ENCODE measurements at places on chromosomes 6 and 20.

DNA sequence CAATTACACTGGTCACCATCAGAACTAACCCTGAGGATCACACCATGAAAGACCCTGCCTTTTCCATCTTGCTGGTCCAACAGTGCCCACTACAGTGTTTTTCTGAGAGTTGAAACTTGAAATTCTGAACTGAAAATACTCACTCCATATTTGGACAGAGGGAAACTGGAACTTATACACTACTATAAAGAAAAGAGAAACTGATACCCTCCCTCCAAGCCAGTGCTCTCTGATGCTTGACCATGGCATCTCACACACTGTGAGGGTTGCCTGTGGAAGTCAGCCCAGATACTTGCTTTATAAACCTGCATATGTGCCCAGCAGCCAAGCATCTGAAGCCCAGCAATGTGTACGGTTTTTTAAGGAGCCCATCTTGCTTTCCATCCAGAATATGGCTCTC lies 108.7 kb downstream of the FOXA2 start:
- DNase-seq = no peak

DNA sequence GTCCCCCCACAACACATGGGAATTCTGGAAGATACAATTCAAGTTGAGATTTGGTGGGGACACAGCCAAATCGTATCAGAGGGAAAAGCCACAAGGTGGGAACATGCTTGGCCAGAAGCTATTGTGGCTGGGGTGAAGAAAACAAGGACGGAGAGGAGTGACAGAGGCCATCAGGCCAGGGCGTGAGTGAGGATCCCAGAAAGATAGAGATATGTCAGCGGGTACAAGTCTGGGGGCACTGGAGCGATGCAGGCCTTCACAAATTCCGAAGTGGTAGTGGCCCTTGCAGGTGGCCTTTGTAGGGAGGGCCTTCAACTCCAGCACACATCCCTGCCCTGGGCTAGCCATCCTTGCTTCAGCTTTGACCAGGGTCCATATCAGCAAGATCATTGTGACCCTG lies 159.1 kb downstream of the BCAS1 start:
- DNase-seq = no peak

DNA sequence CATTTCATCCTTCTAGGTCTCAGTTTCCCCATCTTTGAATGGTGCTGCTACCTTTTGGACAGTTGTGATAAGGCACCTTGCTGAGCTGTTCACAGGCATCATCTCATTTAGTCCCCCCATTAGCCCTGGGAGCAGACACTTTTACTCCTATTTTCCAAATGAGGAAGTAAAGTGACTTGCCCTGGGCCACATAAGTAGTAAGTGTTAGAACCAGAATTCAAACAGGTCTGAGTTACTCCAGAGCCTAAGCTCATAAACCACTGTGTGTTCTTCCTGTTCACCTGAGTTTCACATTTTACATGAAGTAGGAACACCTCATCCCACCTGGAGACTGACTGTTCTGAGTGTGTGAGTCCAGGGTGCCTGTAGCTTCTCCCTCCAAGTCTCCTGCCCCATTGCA lies 43.5 kb upstream of the EPB41L1 start:
- DNase-seq = no peak

GRCh38 chr6:40583709-40584108 lies 3.5 kb downstream of the LRFN2 start:
- DNase-seq = no peak

DNA sequence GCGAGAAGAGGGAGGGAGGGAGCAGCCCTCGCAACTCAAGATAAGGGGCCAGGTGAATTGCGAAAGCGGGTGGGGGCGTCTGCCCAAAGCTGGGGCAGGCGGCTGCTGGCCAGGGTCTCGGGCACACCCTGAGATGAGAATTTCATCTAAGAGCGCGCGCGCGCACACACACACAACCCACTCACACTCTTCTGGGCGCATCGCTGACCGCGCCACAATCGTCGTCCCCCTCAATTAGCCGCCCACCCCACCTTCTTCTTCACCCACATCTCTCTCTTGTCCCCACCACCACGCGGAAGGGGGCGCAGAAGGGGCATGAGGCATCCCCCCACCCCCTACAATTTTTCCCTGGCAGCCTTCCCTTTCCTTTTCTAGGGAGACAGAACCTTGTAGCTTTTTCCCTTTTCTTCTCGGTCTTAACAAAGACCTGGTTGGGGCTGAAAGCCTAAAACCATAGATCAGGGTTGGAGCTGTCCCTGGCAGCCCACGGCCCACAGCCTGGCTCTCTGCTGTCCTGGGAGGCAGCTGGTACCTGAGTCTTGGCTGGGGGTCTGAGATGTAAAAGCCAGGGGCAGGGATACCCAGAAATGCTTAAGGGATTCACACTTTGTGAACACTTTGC lies 737 bp upstream of the PTPRT start:
- no peak for DNase-seq

- DNase-seq = no peak
These were observed 63.4 kb upstream of the NHSL1 start for GRCh38 chr6:138562691-138563090.

GRCh38 chr20:19457611-19458010 lies 245.2 kb downstream of the SLC24A3 start:
- no peak for DNase-seq

DNA sequence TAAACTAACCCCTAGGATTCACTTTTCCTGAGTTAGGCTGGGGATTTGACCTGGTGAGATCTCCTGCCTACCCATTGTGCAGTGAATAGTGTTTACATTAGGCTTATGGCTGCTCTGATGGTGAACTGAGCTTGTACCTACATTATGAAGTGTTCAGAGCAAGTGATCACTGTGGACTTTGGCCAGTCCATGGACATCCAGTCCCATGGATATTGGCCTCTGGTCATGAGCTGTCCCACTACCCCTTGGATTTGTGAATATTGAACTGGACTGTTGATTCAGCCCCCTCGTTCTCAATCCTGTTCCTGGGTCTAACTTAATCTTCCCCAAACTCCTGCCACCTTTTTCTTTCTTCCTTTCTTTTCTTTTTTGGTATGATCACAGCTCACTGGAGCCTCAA lies 13.8 kb downstream of the ASIP start:
- DNase-seq = no peak

- DNase-seq = no peak
These were observed 356 bp upstream of the IRAK1BP1 start for GRCh38 chr6:78867020-78867369.

DNA sequence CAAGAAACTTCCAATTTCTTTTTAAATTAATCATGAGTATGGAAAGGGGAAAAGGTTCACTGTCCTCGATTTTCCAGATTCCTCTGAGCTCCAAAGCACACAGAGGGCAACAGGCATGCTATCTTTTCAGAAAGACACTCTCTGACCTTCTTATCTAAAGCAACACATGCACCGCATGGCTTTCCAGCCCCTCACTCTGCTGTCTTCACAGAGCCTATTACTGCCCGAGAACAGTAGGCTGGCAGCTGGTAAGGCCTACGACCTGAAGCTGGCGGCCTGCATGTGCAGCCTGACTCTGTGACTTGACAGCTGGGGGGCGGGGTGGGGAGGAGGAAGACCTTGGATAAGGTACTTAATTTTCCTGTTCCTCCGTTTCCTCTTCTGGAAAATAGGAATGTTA lies 86.3 kb downstream of the ELOVL4 start:
- no peak for DNase-seq

DNA sequence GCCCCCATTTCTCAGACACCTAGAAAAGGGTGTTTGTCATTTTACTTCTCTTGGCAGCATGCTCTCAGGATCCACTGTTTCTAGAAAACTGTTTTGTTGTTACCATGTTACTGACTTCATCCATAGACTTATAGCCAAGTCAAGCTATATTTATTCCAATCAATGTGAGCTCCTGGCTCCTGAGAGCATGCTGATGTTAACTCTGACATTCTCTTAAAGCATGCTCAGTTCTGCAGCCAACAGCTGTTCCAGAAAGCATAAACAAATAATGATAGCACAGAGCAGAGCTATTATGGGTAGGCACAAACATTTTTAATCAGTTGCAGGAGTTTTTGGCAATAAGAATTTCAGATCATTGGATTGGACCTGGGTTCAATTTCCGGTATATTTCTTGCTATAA lies 92.4 kb upstream of the CEP85L start:
- DNase-seq = no peak

GRCh38 chr6:131791476-131791875 lies 16.3 kb upstream of the ENPP1 start:
- DNase-seq = no peak

DNA sequence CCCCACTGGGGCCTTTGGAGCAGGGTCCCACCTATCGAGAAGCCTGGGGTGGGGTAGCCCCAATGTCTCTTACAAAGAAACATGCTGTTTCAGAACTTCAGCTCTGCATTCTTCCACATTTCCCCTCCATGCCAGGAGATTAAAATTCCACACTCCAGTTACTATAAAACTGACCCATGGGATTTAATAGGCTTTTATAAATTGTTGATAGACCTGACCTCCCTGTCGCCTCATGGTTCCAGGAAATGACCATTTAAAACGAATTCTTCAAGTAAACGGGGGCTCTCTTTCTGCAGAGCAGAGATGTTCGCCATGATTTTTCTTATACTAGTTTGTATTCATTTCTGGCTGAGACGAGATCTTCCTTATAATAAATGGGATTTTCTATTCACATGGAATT lies 19.3 kb downstream of the RIN2 start:
- DNase-seq = no peak

GRCh38 chr6:108968325-108969316 lies 120.4 kb downstream of the ARMC2 start:
- no peak for DNase-seq

- peak; percentile 35 for DNase-seq
These were observed 912 bp downstream of the SNRNP48 start for GRCh38 chr6:7590918-7591302.

DNA sequence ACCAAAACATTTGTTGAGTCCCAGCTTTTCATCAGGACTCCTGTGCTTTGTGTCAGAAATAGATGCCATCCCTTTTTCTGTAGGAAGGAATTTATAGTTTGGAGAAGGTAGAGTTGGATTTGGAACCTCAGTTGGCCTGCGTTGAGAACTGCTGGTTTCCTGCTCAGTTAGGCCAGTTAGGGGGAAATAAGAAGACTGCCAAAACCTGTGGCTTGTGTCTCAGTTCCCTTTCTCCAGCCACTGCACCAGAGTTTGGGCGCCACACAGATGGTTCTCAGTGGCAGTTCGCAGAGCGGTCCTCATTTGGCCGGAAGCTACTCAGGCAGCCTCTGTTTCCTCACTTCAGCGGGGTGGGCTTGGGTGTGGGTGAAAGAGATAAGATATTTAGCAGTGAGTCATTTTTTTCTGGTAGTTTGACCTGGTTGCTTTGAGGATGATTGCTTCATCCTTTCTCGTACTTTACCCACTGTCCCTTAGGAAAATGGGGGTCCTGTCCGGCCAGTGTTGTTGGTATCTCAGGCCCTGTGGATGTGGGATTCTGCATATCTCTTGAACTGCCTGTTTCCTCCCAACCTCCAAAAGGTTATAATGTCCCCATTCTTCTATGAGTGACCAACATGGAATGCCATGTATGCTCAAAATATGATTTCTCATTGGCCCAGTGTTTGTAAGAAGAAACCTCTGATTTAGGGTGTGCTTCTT lies 53.7 kb downstream of the JARID2 start:
- peak; percentile 57 for DNase-seq

DNA sequence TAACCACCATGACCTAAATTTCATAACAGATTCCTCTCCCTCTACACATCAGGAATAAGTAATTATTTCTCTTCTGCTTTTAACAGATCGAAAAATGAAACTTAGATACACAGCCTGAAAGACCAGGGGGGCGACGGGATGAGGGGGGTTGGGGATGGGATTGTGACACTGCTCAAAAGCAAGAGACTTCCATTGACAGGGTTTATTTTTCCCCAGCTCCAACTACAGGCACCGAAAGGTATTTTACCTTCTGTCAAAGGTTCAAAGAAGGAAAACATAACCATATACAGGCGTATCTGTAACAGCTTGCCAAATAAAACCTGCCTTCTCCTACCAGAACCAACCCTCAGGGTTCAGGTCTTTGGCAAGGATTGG lies 1.3 kb downstream of the EPHA7 start:
- DNase-seq = peak; percentile 0

DNA sequence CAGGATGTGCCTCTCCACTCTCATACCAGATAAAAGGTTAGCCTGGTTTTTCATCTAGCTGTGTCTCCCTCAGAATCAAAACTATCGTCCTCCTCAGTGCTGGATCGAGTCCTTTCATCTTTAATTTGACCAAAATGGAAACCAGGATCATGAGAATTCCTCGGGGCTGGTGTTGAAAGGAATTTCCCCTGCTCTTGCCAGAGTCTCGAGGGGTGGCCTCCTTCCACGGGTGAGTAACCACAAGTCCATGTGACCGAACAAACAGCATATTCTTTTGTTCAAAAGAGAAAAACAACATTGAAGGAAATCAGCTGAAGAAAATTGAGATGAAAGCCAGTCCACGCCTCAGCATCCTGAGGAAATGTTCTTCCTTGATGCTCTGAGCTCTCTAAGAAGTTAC lies 165.9 kb upstream of the CDYL start:
- DNase-seq = peak; percentile 86

DNA sequence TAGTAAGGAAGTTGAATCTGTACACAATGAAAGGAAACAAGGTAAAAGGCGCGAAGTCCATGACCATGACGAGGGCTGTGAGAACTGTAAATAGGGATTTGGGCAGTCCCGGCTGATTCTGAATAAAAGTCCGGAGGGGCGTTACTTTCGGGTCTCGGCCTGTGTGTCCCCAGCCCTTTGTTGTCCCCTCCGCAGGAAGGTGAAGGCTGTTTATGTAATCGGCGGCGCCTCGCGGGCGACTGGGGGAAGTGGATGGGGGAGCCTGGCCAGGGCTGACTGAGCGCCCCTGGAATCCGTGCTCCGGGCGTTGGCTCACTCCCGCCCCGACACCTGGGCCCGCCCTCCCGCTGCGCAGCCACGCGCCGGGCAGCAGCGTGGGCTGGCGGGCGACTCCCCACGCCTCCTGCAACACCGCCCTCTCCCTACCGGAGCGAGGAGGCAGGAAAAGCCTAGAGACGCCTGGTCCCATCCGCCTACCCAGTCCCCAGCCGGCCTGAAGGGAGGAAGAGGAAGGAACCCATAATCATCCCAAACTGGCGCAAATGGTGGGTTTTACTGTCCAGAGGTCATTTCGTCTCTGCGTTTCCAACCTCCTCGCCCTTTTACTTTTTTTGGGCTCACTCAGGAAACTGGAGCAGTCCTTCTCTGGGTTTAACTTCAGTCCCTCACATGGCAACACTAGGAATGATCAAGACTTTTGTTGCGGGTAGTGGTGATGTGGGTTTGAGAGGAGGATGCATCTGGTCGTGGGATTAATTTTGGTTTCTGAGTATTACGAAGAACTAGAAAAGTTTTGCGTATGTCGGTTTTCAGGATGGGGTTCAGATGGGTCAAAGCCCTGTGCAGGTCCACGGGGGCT lies 12.1 kb downstream of the TRIM31 start:
- DNase-seq = no peak

GRCh38 chr6:4295058-4295782 lies 159.8 kb upstream of the ECI2 start:
- DNase-seq = no peak

DNA sequence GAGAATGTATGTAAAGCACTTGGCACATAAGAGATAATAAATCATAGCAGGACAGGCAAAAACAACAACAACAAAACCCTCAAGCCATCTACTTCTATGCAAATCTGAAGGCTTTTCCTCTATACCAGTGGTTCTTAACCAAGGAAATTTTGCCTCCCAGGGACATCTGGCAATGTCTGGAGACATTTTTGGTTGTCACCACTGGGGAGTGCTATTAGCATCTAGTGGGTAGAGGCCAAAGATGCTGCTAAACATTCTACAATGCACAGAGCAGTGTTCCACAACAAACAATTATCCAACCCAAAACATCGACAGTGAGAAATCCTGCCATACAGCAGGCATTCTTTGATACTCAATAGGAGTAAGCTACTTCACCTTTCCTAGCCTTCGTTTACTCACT lies 28.2 kb downstream of the NDRG3 start:
- DNase-seq = peak; percentile 35
